ENCODE measurements at places on chromosomes 5 and 9.

DNA sequence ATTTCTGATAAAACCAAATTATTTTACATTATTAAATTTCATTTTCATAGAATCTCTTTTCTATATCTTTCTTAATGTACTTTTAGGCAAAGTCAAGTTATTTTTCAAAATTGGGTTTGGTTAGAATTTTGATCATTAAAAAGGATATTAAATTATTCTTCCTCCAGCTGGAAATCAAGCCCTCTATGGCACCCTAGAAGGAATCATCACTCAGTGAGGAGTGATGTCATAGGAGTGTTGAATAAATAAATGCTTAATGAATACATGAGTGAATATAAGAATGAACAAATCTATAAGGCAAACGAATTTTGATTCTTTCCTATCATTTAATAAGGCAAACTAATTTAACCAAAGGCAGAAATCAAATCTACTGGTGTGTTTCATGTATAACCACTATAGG, 639.9 kb downstream of the PDE4D start:
- no peak for DNase-seq

DNA sequence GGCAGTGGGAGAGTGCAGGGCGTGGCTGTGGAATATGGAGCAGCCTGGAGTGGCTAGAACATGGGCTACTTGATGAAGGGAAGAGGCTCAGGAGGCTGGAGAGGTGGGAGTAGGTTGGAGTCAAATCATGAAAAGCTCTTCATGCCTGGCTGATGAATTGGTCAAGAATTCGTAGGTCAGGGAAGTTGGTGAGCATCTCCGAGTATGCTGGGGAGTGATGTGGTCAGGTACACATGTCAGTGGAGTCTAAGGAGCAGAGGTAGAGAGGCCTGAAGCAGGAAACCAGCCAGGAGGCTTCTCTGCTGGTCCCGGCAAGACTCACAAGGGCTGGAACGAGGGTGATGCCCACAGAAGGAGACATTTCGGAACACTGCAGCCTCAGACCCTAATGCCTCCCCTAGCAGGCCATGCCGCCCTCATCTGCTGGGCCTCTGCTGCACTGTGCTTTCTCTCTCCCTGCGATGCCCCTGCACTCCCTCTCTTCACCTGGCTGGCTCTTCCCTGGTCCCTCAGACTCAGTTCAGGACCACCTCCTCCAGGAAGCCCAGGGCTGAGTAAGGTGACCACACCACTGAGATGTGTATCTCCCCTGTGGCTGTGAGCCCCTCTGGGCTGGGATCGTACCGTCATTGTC, 33.6 kb downstream of the TMOD1 start:
- DNase-seq = no peak

DNA sequence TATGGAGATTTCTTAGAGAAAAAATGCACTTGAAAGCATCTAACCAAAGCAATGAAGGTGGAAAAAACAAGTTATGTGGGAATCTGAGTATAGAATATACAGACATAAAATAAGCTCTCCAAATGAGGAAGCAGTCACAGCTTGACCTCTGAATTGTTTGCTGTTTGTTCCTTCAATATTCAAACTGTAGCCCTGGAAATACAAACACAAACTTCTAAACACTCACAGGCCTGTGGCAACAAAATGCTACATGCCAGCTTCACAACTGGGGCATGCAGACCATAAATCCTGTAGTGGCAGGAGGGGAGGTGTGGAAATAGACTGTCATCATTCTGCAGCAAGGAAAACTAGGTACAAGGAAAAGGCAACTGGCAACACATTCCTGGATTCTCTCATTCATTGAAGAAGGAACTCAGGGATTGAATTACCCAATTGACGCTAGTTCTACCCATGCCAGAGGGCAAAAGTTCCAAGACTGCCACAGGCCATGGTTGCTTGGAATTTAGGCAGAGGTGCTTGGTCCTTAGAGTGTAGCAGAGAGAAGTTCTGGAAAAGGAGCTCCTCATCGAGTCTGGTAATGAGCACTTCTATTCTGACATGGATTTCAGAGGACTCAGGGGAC, 349.6 kb downstream of the PDE4D start:
- DNase-seq = no peak

DNA sequence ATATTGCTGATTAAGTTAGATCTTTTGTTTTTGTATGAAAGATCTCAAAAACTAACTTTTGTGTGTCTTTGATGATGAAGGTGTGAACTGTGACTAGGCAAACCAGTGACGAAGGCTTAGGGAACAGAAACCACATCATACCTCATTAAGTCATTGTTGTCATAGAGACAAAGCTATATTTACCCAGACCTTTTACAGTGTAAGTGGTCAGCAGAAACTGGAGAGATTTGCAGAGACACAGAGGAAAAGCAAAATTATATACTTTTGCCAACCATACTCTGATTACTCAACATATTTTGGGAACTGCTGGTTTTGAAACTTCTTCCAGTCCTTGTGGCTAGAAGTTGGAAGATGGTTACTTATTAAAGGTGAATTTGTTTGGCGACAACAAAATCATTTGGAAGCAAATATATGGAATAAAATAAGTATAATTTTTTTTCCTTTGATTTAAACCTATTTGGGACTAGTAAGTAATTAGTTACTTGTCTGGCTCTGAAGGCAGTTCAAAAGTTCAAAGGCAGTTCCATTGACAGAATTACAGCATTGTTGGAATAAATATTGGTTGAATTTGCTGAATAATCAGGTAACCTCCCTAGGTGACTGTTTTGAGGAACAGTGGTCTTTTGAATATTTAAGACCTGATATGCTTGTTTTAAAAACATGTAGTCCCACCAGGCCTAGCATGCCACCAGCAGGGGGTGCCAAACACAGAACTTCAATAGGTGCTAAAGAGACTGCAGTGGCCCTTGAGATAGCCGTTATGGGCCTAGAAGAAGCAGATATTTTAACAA, 103.8 kb downstream of the RPS23 start:
- peak; percentile 79 for DNase-seq

DNA sequence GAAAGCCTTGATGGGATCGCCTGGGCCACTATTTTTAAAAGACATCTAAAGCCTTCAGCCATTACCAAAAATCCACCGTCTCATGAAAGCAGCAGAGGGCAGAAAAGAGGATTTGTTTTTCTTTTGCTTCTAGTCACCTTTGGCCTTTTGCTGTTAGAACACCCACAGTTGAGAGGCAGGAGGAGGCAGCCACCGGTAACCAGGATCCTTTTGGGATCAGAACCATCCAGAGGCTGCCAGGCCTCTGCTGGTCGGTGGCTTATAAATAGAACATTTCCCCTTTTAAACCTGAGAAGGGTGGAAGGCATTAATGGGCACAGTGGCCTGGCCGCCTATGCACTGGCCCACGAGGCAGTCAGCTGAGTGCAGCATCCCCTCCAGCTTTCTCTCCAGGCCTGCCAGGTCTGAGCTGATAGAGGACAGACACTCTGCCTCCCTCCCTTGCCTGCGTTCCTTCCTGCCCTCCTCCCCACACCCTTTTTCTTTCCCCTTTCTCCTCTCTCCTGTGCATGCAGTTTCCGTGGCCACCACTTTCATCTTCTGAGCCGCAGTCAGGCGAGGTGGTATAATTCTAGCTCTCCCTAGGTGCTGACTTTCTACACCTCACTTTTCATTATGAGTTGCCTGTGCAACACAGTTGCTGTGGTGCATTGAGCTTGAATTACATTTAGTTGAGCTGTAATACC, 253.4 kb downstream of the ARHGAP26 start:
- peak; percentile 29 for DNase-seq

Data from cardiac muscle cell (in vitro differentiated cells and primary cell).